ENCODE measurements at places on chromosomes 1 and 21. TPM values are rescaled to one million over a fixed set of nuclear protein-coding genes. Genes with fewer than 3 reads are reported as not detected.

The CLDN19 gene
- 0.20 TPM for total RNA-seq

The PADI1 gene
- not detected for total RNA-seq

The SDC3 gene
- 5.6 TPM for total RNA-seq

The C8B gene
- total RNA-seq: 0.68 TPM

The ZMYND12 gene
- total RNA-seq: 0.80 TPM

The CASQ2 gene
- total RNA-seq: 82.4 TPM

DNA sequence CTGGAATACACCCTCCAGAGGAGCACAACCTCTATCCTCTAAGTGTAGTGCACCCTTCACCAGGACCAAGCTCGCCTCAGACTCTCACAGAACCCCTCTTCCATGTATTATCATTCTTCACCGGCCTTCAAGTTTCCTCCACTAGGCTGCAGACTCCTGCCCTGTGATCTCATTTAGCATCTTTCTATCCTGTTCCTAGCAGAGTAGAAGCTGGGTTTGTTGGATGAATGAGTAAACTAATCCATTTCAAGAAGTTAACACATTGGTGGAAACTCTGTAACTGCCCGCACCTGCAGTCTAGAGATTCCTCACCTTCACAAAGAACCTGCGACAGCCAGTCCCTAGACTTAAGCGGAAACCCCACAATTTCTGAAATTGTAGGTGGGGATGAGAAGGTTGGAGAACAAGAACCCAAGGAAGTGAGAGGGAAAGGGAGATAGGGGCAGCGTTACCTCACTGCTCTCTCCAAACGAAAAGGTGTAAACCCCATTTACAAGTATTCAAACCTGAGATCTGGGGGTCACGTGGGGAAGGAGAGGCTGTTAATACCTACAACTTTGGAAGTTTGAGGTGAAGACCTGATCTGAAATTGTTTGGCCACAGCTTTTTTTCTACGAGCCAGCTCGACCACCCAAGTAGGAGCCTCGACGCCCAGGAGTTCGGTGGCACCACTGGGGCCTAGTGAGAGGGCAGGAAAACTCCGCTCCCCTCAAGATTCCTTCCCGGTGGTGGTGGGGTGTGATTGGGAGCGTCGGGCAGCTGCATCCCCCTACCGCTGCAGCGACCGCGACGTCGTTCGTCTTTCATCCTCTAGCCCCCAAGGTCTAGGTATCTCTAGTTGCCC, 1.2 kb downstream of the PTPN14 start:
- H3K27me3 ChIP-seq: no peaks in the 10 kb centered on the region
- H3K4me1 ChIP-seq: peaks cover 52% of the 10 kb centered on the region
- no peak for DNase-seq
- peak overlapping the region; percentile 68 for H3K4me3 ChIP-seq

GRCh38 chr1:53982763-53983104, 35.3 kb downstream of the LDLRAD1 start:
- no peak for DNase-seq
- no peaks in the 10 kb centered on the region for H3K36me3 ChIP-seq
- H3K4me1 ChIP-seq: no peaks in the 10 kb centered on the region
- no peak overlapping the region for H3K27ac ChIP-seq

GRCh38 chr1:158611916-158612315, 6.8 kb downstream of the OR10Z1 start:
- no peak overlapping the region for H3K4me3 ChIP-seq
- H3K36me3 ChIP-seq: no peaks in the 10 kb centered on the region
- no peak for DNase-seq
- H3K27ac ChIP-seq: no peak overlapping the region
- H3K4me1 ChIP-seq: no peaks in the 10 kb centered on the region

GRCh38 chr1:183580281-183580682, 10.0 kb downstream of the NCF2 start:
- no peak overlapping the region for H3K4me3 ChIP-seq
- H3K4me1 ChIP-seq: no peaks in the 10 kb centered on the region
- no peaks in the 10 kb centered on the region for H3K36me3 ChIP-seq
- no peaks in the 10 kb centered on the region for H3K27me3 ChIP-seq
- no peak overlapping the region for H3K27ac ChIP-seq

DNA sequence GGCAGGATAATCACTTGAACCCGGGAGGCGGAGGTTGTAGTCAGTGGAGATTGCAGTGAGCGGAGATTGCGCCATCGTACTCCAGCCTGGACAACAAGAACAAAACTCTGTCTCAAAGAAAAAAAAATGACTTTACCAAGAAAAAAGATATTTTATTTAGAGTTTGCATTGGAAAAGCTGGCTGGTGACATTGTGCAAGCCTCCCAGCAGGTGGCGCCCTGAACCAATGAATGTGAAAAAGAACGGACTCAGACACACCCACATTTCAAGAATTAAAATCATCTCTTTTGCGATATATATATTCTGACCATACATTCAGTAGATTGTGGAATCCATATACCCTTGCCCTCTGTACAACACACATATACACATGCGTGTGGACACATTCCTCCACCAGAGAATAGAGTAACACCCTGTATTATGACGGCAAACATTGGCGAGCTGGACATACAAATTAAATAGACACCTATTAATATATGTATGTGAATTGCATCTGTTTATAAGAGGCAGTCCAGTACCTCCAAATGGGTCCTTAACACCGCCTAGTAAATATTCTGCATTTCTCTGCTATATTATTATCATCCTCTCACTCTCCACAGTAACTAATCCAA, 39.0 kb upstream of the CADM3 start:
- H3K27ac ChIP-seq: no peak overlapping the region
- no peaks in the 10 kb centered on the region for H3K27me3 ChIP-seq
- H3K4me3 ChIP-seq: no peak overlapping the region

- no peak overlapping the region for H3K27ac ChIP-seq
- no peaks in the 10 kb centered on the region for H3K27me3 ChIP-seq
- no peaks in the 10 kb centered on the region for H3K36me3 ChIP-seq
- no peak overlapping the region for H3K4me3 ChIP-seq
- no peak for DNase-seq
These were observed 57.1 kb upstream of the DYNLT5 start for GRCh38 chr1:66695116-66695515.

DNA sequence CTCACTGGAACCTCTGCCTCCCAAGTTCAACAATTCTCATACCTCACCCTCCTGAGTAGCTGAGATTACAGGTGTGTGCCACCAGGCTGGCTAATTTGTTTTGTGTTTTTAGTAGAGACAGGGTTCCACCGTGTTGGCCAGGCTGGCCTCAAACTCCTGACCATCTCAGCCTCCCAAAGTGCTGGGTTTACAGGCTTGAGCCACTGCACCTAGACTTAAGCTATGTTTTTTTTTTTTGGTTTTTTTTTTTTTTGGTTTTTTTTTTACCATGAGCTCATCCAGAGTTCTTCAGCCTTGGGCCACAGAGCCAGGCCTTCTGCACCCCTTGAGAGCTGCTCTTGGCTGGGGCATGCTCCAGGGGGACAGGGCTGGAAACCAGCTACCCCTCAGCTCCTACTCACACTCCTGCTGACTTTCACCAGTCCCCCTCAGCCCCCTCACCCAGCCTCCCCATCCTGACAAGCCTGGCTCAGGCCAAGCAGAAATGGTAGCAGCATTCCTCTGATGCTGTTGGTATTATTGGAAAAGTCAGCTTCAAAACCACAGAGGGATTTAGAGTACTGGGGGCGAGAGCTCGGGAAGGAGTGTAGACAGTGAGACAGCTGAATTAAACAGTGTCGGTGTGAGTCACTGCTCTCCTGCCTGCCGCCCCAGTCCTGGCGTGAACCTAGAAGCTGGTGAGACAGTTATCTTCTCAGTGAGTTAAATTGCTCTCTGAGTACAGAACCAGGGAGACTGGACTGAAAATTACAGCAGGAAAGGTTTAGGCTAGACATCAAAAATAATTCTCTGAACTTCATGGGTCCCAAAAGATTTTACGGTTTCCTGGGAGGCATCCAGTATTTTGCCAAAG, 63.7 kb downstream of the NAV1 start:
- no peak for DNase-seq
- peaks cover 5% of the 10 kb centered on the region for H3K4me1 ChIP-seq

DNA sequence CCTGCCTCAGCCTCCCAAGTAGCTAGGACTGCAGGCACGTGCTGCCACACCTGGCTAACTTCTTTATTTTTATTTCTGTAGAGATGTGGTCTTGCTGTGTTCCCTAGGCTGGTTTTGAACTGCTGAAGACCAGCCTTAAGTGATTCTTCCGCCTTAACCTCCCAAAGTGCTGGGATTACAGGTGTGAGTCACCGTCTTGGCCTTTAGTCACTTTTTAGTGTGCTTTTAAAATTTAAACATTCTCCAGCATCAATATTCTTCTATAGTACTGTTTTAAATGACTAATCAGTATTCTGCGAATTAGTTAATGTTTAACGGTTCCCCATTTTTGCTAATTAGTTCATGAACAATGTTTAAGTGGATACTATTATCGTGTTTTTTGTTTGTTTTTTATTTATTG, 60.6 kb downstream of the DYRK1A start:
- peaks cover 4% of the 10 kb centered on the region for H3K36me3 ChIP-seq
- peaks cover 73% of the 10 kb centered on the region for H3K4me1 ChIP-seq
- H3K27ac ChIP-seq: no peak overlapping the region
- DNase-seq: no peak
- no peak overlapping the region for H3K4me3 ChIP-seq
- H3K27me3 ChIP-seq: no peaks in the 10 kb centered on the region

DNA sequence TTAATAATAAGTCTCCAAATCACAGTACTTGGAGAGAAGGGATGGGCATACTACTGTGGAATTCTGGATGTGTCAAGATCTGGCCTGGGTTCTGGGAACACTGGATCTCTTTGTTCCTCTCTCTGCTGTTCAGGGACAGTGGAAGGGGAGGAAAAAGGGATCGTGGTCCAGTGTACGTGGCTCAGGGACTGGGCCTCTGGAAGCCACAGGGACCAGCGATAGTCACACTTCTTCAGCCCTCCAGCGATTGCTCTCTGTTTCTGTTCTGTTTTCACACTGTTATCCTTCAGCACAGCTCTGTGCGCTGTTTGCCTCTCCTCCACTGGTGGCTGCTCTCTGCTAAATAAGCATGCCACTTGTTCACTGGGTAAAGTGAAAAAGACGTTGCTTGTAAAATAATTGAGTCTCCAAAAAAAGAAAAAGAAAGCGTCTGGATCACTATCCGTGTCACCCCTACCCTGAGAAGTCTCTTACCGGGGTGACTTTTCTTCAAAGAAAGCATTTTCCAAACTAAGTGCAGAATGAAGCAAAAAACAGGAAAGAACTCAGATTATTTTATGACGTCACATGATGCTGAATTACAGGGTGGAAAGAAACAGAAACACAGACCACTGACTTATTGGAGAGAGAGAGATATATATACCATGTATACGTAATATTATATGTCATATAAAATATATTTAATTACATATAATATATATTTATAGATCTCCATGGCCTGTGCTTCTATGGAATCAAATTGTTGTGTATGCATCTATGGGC, 279.4 kb downstream of the RGS7 start:
- H3K4me3 ChIP-seq: no peak overlapping the region
- H3K27ac ChIP-seq: no peak overlapping the region
- no peaks in the 10 kb centered on the region for H3K27me3 ChIP-seq
- H3K4me1 ChIP-seq: no peaks in the 10 kb centered on the region
- DNase-seq: no peak

- DNase-seq: no peak
- H3K4me3 ChIP-seq: no peak overlapping the region
These were observed 25.0 kb upstream of the COL18A1 start for GRCh38 chr21:45379901-45380330.
